Pulmonary artery endothelial cell (primary cell): ENCODE measurements at places on chromosomes 1 and 21. TPM values are rescaled to one million over a fixed set of nuclear protein-coding genes. Genes with fewer than 3 reads are reported as not detected.
A peak's percentile ranks its signal among the peaks of the same experiment; 100 is the strongest.

The EFCAB7 gene
- total RNA-seq = 4.1 and 5.9 TPM in 2 replicates

The LCE1A gene
- not detected in 2 replicates for total RNA-seq

DNA sequence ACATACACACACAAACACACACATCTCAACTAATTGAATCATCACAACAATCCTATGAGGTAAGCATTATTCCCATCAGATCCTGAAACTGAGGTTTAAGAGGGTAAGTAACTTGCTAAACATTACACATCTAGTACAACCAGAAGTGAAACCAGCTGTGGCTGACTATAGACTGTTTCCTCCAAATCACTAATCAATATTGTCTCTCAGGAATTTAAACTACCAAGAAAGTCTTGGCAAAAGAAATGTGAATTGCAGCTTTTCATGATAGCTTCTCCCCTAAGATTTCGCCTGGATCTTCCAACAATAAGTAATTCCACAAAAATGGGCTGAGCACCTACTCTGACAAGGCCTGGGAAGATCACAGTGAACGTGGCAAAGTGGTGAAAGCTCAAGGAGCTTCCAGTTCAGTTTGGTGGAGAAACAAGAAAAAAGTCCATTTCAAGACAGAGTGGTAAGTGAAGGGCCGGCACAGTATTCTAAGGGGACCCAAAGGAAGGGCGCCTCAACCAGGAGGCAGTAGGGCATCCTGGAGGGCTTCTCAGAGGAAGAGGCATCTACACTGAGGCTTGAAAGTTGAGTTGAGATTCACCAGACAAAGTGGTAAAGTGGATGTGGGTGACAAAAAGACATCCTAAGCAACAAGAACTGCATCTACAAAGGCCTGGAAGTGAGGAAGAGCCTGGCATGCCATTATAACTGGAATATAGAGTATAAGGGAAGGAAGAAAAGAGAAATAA lies 22.1 kb downstream of the LRRC52 start:
- DNase-seq = no peak

GRCh38 chr1:101438359-101438758 lies 201.5 kb downstream of the S1PR1 start:
- DNase-seq = peak; percentile 2

The LYPD8 gene
- not detected in 2 replicates for total RNA-seq

DNA sequence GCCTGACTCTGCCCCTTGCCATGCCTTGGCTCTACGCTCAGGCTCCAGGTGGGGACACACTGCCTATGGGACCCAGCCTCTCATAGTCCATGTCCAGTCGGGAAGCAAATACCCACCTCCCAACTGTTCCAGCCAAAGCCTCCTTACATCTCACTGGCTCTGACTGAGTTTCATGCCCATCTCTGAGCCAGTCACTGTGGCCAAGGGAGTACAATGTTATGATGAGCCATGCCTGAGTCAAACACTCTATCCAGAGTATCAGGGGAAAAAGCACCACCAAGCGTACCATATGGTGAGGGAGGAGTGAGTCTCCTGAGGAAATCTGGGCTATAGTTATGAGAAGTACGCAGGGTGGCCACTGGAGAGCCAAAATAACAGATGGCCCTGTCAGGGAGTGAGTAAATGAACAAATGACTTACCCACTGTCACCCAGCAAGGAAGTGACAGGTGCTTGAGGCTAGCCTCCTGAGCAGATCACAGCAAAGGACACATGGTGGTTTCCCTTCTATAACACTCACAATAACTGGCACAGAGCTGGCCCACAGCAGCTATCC lies 236.6 kb upstream of the GJB5 start:
- no peak for DNase-seq

- DNase-seq = no peak
Observed at GRCh38 chr1:177928194-177928593, 41.7 kb downstream of the SEC16B start.

GRCh38 chr1:62436039-62436465 lies 797 bp upstream of the USP1 start:
- no peak for DNase-seq

The CDK18 gene
- 0.18 TPM in 1 of 2 replicates, not detected in the other for total RNA-seq

DNA sequence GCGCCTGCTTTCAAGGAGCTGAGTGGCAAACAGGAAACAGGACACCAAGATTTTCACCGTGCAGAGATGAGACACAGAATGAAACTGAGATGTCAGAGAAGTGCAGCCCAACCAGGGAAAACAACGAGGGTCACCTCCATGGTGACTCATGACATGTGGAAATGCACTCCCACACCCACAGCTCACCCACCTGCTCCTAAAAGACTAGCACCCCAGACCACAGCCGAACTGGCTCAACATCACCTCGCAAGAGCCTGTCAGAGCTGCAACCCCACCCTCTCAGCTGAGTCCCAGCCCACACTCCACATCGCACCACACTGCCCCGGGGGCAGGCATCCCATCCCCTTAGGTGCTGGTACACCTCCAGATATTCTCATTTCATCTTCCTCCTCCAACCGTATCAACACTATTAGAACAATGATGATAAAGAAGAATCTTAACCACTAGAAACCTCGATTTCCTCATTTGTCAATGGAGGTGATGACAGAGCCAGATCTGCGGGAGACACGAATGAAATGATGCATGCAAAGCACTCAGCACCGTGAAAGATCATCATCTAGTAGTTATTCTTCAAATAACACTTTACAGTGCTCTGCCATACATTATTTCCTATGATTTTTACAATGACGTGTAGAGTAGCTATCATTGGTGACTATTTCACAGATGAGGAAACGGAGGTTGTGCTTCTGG lies 103.2 kb downstream of the DMRTB1 start:
- DNase-seq = no peak

The HMGN2 gene
- 299 and 333 TPM in 2 replicates for total RNA-seq

The TCHH gene
- under 0.01 TPM in 1 of 2 replicates, not detected in the other for total RNA-seq

- DNase-seq = no peak
Observed at GRCh38 chr1:15668089-15668754, 15.9 kb upstream of the PLEKHM2 start.

DNA sequence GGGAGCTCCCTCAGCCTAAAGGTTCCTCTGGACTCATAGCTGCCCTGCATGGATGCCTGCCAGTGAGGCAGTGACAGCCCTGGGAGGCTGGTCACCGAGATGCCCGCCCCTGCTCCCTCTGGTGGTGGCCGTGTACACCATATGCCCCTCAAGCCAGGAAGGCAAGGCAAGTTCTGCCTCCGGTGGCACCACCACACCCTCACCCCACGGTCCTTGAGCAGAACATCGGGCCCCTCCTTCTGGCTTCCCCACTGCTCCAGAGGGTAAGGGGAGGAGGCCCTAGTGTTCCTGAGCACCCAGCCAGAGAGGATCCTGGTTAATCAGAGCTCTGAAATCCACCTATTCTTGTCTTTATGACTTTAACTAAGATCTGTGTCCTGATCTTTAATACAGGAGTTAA lies 1.5 kb upstream of the S100A14 start:
- no peak for DNase-seq

DNA sequence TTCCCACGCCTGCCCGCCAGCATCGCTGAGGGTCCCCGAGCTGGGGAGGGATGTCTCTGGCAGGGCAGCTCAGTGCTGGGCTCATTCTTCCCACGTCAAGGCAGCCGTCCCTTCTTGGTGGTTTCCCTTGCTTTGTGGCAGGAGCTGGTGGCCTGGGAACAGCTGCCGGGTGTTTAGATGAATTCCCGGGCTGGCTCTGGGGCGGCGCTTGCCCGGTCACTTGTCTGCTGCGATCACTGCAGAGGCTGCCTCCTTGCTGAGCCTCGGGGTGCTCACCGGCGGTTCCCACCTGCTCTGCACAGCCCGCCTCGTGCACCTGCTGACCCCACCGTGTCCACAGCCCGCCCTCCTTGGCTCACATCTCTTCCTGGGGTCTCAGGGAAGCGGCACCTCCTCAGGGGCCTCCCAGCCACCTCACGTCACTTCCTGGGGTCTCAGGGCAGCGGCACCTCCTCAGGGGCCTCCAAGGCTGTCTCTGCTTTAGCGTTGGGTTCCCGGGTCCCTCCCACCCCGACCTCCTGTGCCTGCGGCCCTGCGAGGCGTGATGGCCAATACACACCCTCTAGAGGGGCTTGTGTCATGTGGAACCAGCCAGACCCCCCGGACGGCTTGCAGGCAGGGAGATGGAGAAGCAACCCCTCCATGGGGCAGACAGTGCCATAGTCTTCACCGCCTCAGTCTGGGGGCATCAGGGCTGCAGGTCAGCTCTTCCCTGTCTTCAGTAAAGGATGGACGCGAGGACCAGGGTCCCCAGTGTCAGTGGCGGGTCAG lies 13.5 kb downstream of the COL18A1 start:
- DNase-seq = no peak

The ZFYVE9 gene
- 35.3 and 44.5 TPM in 2 replicates for total RNA-seq

DNA sequence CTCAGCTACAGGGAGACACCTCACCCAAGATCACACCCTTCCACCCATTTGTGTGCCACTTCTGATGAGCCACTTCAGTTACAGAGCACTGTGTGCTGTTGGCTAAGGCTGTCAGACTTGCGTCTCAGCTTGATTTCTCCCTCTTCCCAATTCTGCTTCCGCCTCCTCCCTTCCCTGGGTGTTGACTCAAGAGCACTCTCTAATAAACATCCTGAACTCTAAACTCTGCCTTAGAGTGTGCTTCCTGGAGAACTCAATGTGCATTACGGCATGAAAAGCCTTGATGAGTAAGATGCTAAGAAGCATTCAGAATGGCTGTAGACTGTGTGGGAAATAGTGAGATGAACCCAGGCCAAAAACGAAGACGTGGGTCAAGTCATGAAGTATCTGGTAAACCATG lies 54.9 kb upstream of the S1PR1 start:
- peak; percentile 75 for DNase-seq

DNA sequence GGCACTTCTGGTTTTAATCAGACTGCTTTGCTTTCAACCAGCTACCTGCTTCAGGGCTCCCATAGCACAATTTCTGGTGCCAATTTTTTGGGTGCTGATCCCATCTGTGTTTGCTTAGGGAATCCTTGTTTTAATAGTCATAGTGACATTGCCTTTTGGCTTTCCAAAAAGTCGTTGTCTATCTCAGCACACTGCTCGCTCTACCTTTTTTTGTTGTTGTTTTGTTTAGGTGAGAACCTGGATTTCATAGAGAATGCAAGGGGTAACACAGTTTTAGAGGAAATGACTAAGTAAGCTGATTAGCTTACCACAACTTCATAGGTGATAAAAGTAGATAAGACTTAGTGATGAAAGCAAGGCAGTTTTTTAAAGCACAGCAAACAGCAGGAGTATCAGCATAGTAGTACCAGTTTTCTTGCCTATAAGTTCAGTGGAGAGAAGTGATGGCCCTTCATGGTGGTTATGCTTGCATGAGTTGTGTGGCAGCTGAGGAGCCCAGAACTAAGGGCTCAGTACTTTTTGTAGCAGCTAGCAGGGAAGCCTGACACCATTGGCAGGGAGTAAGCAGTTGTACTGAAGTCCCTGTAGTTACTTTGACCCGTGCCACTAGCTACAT lies 31.3 kb downstream of the NEK7 start:
- DNase-seq = no peak

The USH2A gene
- total RNA-seq = not detected in 2 replicates

The CYP4Z1 gene
- not detected in 2 replicates for total RNA-seq

DNA sequence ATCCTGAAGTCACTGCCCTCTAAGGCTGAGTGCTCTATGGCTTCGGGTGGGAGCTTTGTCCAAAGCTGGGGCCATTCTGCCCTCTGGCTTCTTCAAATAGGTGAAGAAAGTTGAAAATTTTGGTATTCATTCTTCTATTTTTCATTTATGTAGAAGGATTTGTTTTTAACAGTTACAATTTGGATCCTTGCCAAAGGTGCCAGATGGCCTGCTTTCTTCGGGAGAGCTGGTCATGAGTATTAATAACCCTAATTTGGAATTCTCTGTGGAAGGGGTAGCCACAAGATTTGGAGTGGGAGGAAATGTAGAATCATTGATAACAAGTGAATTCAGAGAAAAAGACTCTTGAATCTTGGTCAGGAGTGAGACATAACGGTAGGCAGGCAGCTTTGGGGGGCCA lies 370.4 kb upstream of the ST6GALNAC5 start:
- no peak for DNase-seq

GRCh38 chr1:156697481-156697880 lies 7.9 kb downstream of the CRABP2 start:
- no peak for DNase-seq

GRCh38 chr1:234969581-234970400 lies 158.8 kb downstream of the TOMM20 start:
- DNase-seq = no peak

DNA sequence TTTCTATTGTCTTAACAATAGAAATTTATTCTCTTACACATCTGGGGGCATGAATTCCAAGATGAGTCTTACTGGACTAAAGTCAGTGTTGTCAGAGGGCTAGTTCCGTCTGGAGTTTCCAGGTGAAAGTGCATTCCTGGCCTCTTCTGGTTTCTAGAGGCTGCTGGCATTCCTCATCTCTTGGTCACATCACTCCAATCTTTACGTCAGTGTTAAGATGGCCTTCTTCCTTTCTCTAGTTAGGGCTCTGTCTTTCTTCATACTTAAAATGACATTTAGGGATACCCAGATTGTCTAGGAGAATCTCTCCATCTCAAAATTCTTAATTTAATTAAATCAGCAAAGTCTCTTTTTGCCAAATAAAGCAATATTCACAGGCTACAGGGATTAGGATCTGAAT lies 13.3 kb upstream of the PDC start:
- no peak for DNase-seq

- no peak for DNase-seq
Observed at GRCh38 chr1:162128693-162129356, 59.3 kb downstream of the NOS1AP start.
